ENCODE measurements at places on chromosomes 1 and 21. TPM values are rescaled to one million over a fixed set of nuclear protein-coding genes. Genes with fewer than 3 reads are reported as not detected.

CELA3A gene
- total RNA-seq = not detected

KCNJ6 gene
- total RNA-seq = not detected

GRCh38 chr1:178266619-178267066, 172.7 kb downstream of the RASAL2 start:
- DNase-seq = no peak

GRCh38 chr1:109096120-109096519, 5.6 kb downstream of the TMEM167B start:
- DNase-seq = no peak

- no peak for DNase-seq
These were observed 2151.6 kb downstream of the MRPL39 start for GRCh38 chr21:23455676-23456075.

DNA sequence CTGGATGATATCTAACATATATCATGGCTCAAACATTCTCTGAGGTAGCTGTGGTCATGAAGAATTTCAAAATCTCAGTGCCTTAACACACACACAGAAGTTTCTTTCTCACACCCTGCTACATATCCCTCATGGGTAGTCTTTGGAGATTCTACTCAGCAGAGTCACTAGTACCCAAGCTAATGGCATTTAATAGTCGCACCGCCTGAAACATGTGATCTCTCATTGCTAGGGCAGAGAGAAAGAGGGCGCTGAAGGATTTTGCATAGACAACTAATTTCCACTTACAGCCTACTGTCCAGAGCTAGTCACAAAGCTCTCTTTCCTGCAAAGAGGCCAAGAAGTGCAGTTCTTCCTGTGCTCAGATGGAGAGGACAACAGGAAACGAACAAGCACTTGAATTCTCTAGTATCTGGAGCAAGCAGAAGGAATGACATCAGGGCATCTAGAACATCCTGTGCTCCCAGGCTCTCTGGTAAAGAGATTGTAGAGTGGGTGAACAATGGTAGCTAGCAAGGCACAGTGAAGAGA, 183.4 kb upstream of the PTBP2 start:
- no peak for DNase-seq

GRCh38 chr1:22236900-22237299, 94.0 kb upstream of the WNT4 start:
- no peak for DNase-seq

DNA sequence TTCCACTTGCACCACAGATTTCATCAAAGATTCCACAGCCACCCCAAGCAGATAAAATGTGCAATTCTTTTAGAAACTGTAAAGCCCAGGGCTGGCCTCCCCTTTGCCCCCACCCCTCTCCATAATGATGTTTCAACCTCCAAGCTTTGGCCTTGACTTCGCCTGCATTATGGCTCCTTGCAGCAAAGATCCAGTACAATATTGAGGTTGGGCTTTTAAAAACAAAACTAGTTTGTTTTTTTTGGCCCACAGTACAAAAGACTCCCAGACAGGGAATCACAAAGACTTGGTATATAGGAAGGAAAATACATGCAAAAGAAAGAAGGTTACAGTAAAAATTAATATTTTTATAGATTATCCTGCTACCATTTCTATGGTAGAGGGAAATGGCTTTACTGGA, 356.5 kb upstream of the PTBP2 start:
- no peak for DNase-seq

DNA sequence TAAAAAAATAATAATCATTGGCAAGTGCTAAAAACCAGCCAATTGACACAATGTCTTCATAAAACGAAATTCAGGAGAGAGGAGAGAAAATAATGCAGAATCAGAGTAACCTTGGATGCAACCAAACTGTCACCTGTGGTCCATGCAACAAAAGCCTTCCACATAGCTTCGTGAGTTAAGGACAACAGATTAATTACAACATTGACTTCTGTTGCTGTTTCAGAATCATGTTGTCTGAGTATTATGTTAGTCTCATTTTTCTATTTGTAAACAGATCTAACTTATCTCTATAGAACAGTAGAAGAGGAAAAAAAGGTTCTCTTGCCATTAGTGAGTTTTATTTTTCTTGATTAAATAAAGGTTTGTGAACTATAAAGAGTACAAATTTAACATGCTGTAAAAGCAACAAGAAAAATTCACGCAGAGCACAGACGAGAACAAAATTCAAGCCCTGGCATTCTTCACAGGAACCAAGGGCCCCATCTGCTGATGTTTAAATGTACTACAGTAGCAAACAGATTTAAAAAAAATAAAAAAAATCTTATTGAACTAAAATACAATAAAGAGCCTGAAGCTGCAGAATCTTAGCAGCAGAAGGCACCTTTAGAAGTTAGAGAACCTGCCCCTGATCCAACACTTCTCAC, 381.1 kb upstream of the PKN2 start:
- no peak for DNase-seq
